ENCODE measurements at places on chromosomes 1 and 21.

DNA sequence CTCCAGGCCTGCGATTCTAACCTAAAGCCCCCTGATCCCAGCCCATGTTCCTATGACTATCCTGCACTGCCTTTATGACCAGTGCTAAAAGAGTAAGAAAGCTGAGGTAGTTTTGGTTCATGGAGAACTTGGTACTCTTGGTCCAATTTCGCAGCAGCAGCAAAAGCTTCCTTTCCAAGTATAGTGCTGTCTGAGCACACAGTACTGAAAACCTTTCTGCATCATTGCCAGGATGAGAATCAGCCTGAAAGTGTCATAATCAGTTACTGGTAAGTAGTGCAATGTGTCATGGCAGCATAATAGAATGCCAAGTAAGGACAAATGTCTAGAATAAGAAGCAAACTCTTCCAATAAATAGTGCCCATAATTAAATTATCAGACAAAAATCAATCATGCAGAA, 889.6 kb upstream of the ADGRL4 start:
- no peak for DNase-seq

- no peak for DNase-seq
These were observed 76.0 kb upstream of the PTGFRN start for GRCh38 chr1:116833718-116834117.

- DNase-seq: no peak
These were observed 30.6 kb downstream of the AKT3 start for GRCh38 chr1:243819438-243819839.

DNA sequence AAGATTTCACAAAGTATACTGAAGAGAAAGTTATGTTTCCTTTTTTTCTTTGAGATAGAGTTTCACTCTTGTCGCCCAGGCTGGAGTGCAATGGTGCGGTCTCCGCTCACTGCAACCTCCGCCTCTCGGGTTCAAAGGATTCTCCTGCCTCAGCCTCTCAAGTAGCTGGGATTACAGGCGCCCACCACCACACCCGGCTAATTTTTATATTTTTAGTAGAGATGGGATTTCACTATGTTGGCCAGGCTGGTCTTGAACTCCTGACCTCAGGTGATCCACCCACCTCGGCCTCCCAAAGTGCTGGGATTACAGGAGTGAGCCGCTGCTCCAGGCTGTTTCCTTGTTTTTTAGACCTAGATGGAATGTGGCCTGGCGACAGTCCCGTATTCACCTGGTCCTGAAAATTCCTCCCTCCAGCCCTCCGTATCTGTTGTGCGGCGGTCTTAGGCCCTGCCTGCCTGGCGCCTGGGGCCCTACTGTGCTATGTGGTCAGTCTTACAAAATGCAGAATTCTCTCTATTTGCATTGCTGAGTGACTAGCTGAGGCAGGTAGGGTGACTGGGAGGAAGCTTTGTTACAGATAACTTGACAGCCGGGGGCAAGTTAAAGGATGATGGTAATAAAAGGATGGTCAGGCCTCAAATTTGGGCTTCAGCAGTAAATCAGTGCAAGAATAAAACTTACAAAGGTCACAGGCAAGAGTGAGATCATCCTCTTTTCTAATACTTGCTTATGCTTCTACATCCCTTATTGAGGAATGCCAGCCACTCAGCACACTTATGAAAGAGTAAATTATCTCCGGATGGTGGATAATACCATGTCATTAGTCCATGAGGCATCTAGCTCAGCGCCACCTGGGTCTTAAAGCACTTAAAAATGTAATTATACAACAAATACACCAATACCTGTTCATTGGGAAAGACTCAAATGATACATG, 30.3 kb downstream of the PARK7 start:
- DNase-seq: peak; percentile 15

DNA sequence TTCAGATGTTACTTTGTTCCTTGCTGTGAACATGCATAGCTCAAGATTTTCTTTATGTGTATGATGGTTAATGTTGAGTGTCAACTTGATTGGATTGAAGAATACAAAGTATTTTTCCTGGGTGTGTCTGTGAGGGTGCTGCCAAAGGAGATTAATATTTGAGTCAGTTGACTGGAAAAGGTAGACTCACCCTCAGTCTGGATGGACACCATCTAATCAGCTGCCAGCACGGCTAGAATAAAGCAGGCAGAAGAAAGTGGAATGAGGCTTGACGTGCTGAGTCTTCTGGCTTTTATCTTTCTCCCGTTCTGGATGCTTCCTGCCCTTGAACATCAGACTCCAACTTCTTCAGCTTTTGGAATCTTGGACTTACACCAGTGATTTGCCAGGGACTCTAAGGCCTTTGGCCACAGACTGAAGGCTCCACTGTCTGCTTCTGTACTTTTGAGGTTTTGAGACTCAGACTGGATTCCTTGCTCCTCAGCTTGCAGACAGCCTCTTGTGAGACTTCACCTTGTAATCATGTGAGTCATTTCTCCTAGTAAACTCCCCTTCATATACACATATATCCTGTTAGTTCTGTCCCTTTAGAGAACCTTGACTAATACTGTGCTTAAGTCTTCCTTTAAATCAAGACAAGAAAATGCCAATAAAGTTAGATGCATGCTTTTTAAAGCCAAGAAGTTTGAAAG, 626.6 kb downstream of the KCNT2 start:
- peak; percentile 2 for DNase-seq

GRCh38 chr1:16321176-16321867, 31.0 kb downstream of the FBXO42 start:
- no peak for DNase-seq

GRCh38 chr1:147757015-147757990, 3.1 kb downstream of the GJA5 start:
- DNase-seq: no peak

GRCh38 chr1:34532113-34532512, 222.7 kb upstream of the GJB5 start:
- DNase-seq: no peak

GRCh38 chr1:46062651-46063319, 69.6 kb downstream of the PIK3R3 start:
- peak; percentile 51 for DNase-seq

DNA sequence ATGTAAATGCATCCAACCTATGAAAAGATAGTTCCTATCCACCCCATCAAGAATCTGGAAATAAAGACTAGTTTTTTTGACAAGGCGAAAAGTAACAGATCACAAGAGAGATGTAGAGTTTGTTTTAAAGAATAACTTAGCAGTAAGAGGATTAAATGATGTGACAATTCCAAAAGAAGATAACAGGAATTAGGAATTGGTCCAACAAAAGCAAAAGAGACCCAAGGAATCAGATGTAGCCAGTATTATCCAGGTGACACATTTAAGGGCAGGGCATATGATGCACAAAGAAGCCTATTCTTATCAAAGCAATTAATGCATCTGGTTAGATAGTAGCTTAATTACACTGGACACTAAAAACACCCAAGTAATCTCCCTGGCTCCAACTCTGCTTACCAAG, 53.8 kb downstream of the PUM1 start:
- no peak for DNase-seq

DNA sequence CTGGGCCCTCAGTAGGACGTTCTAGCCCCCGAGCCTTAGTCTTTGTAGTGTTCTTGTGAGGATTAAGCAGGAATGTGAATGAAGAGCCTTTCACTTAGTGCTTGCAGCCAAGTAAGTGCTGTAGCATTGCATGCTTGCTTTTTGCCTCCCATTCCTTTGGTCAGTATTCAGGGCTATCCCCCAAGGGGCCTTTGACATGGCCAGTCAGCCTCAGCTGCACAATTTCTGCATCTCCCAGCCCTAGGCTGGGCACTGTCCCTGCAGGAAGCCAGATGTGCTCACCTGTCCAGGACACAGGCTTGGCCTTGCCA, 30.5 kb downstream of the SOX13 start:
- no peak for DNase-seq

- no peak for DNase-seq
These were observed 216.5 kb downstream of the PRDM2 start for GRCh38 chr1:13916530-13916929.

All from fibroblast of lung (primary cell).